Right atrium auricular region (tissue), 2 donors: ENCODE measurements at places on chromosomes 3 and 15. TPM values are rescaled to one million over a fixed set of nuclear protein-coding genes. Genes with fewer than 3 reads are reported as not detected.
A peak's percentile ranks its signal among the peaks of the same experiment; 100 is the strongest.

The TMEM212 gene
- total RNA-seq: not detected

GRCh38 chr3:146953511-146953981 is 348.4 kb upstream of the PLSCR5 start:
- no peak for DNase-seq
- H3K27me3 ChIP-seq: no peaks in the 10 kb centered on the region
- H3K27ac ChIP-seq: no peak overlapping the region
- H3K4me3 ChIP-seq: no peak overlapping the region

DNA sequence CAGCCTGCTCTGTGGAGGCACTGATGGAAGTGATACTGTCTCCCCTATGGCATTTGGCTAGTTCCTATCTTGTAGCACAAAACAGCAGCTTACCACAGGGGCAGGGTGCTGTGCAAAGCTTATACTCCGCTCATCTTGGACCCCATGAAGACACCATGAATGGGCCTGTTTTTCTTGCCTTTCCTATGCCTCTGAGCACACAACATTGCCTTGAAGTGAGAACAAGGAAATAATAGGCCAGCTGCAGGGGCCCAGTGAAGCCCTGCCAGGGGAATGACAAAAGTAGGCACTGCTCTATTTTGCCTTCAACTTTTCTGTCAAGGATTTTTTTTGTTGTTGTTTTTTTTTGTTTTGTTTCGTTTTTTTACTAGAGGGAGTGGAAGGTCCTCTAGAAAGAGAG is 110.3 kb downstream of the PDE8A start:
- no peak overlapping the region for H3K4me3 ChIP-seq
- no peaks in the 10 kb centered on the region for H3K4me1 ChIP-seq
- H3K27ac ChIP-seq: no peak overlapping the region
- no peaks in the 10 kb centered on the region for H3K27me3 ChIP-seq
- H3K36me3 ChIP-seq: peaks cover 46% of the 10 kb centered on the region

DNA sequence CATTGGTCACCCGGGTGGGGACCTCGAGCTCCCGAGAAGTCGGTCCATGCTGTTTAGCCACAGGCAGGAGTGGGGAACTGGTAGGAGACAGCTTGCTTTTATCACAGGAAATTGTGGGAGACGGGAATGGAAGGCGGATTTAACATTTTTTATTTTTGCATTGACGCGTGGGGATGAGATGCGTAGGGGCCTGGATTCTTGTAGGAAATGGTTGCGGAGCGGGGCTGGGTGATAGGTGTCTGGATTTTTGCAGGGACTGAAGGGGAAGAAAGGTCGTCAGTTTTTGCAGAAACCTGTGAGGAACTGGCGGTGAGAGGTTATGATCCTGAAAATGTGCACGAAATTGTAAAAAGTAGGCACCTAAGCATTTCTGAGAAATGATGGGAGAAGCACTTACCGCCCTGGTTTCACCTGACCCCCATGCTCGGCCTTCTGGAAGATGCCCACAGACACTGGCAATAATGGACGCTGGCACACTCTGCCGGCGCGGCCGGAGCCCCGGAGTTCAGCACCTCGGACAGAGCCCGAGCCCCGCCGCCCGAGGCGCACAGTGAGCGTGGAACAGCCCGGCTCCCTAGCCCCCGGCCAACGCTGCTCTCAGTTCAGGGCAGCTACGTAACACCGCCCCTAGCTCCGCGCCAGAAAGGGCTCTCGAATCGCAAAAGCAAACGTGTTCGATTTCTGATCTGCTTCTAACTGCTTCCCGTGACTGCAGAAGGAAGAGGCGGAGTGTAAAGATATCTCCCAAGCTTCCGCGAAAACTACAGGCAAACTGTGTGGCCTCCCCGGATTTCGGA is 928 bp downstream of the ANKRD34C start:
- no peaks in the 10 kb centered on the region for H3K36me3 ChIP-seq
- no peak for DNase-seq
- H3K27ac ChIP-seq: no peak overlapping the region
- H3K4me1 ChIP-seq: no peaks in the 10 kb centered on the region
- peaks cover 3% of the 10 kb centered on the region for H3K27me3 ChIP-seq
- H3K4me3 ChIP-seq: no peak overlapping the region

- no peaks in the 10 kb centered on the region for H3K4me1 ChIP-seq
- H3K4me3 ChIP-seq: no peak overlapping the region
- H3K27ac ChIP-seq: no peak overlapping the region
- no peak for DNase-seq
These were observed 137.5 kb downstream of the OPA1 start for GRCh38 chr3:193730511-193730910.

DNA sequence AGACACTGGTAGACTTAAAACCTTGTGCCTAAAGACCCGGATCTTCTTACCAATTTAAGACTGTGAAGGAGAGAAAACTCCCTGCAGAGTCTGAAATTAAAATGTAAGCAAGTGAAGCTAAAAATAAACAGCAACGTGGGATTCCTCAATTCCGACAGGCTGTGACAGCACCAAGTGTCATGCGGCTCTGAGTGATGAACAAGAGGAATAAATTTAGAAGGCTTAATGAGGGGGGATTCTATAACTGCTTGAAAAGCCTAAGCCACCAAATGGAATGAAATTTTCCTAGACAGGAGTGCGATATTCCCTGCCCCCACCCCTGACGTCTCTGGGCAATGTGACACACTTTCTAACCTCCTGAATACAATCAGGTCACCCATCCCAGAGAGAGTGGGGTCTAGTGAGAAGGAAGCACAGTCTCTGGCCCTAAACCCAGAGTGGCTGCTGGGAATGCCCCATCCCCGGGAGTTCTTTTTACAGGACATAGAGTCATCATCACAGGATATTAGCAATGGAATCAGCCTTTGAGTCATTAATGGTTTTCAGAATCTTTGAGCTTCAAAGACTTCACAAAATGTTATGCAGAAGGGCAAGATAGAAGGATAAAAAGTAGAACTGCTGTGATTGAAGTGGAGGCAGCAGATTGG is 114.3 kb downstream of the EDEM1 start:
- DNase-seq: no peak
- no peak overlapping the region for H3K4me3 ChIP-seq
- peak overlapping the region; percentile 29 for H3K27ac ChIP-seq
- H3K27me3 ChIP-seq: no peaks in the 10 kb centered on the region

DNA sequence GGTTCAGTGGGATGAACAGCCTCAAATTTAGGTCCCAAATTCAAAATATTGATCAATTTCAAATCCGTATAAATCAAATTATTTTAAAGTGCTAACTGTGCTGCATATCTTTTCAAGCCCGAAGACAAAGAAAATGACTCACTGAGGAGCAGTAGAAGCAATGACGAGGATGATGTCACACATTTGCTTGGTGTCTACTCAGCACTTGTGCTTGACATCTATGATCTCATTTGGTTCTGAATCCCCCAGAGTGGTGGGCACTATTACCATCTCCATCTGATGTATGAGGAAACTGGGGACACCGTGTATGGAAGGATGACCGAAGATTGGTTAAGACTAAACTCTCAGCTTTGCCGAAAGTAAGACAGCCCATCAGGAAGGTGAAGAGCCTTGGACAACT is 136.5 kb upstream of the CHRNA7 start:
- H3K36me3 ChIP-seq: no peaks in the 10 kb centered on the region
- H3K4me1 ChIP-seq: no peaks in the 10 kb centered on the region

GRCh38 chr15:79161837-79162508 is 71.4 kb upstream of the RASGRF1 start:
- no peak overlapping the region for H3K4me3 ChIP-seq
- H3K4me1 ChIP-seq: no peaks in the 10 kb centered on the region
- H3K27me3 ChIP-seq: no peaks in the 10 kb centered on the region
- H3K36me3 ChIP-seq: no peaks in the 10 kb centered on the region
- no peak for DNase-seq
- no peak overlapping the region for H3K27ac ChIP-seq
